ENCODE measurements at places on chromosomes 5 and 9.

DNA sequence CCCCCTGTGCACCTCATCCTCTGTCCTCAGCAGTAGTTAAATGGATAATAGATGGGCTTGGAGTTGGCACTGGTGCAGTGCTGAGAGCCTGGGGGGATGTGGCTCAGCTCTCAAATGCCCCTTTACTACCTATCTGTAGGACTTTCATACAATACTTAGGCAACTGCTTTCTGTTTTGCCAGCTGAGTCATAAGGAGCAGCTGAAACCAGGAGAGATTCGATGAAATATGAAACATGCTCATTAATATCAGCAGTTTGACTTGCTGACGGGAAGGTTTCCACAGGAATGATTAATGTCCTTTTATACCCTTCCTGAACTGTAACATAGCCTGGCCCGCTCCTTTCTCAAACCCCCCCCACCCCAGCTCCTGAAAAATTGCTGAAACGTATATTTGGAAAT lies 142.6 kb downstream of the SAXO1 start:
- DNase-seq: no peak

DNA sequence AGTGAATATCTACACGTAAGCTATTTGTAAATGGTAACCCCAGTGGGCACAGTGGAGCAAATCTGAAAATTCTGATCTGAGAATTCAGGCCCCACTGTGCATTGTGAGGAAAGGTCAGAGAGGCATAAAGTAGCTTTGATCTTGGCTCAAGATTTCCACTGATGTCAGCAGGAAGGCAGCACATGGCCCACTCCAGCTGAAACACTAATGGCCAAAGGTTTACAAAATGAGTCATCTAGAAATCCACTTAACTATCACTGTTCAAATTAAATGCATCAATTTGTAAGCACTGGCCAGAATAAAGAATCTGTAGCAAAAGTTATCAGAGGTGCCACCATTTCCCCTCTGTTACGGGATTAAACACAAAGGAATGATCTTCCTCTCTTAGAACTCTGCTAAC lies 191.6 kb downstream of the C9orf152 start:
- no peak for DNase-seq

- DNase-seq: no peak
Observed at GRCh38 chr9:89751079-89751825, 146.4 kb downstream of the GADD45G start.

- DNase-seq: no peak
Observed at GRCh38 chr5:18105449-18105848, 471.2 kb downstream of the TAF11L14 start.

- no peak for DNase-seq
Observed at GRCh38 chr5:75274486-75274885, 37.8 kb upstream of the ANKRD31 start.

- DNase-seq: no peak
Observed at GRCh38 chr9:37382161-37382981, 40.1 kb upstream of the GRHPR start.

DNA sequence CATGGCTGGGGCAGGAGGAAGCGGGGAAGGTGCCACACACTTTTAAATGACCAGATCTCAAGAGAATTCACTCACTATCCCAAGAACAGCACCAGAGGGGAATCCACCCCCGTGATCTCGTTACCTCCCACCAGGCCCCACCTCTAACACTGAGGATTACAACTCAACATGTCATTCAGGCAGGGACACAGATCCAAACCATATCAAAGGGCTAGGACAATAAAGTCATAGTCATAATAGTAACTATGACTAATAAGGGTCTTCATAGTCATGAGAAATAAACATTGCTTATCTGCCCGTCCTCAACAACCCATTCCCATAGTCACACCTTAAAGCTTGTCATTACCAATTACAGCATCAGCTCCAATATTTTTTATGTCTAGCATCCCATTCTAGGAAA lies 65.3 kb upstream of the SMC2 start:
- no peak for DNase-seq

GRCh38 chr9:133812077-133812868 lies 74.1 kb upstream of the SARDH start:
- no peak for DNase-seq

DNA sequence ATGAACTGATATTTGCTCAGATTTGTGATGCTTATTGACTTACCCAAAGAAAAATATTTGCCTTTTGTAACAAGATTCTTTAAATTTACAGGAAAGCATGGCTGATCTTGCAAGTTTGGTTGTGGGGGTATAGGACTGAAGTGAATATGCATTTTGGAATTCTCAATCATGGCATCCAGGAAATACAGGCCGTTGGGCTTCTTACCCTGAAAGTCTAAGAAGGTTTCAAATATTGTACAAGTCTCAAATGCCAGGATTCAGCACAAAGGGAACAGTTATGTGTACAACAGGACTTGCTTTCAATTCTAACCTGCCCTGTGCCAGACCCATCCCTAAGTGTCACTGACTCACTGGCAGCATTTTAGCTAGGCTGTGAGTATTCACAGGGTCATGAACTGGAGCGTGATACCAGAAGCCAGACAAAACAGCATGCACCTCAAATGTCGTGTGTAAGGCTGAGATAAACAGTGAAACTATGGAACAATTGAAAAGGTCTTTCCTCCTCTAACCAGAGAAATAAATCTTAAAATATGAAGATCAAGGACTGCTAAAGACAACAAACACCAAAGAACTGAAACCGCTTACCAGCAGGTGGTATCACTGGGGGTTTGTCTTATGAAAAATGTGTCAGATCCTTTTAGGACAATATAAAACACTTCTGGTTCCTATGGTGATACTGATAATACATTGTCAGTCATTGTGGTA lies 168.6 kb upstream of the RGMB start:
- no peak for DNase-seq

- no peak for DNase-seq
Observed at GRCh38 chr5:142584891-142585290, 101.0 kb downstream of the FGF1 start.

DNA sequence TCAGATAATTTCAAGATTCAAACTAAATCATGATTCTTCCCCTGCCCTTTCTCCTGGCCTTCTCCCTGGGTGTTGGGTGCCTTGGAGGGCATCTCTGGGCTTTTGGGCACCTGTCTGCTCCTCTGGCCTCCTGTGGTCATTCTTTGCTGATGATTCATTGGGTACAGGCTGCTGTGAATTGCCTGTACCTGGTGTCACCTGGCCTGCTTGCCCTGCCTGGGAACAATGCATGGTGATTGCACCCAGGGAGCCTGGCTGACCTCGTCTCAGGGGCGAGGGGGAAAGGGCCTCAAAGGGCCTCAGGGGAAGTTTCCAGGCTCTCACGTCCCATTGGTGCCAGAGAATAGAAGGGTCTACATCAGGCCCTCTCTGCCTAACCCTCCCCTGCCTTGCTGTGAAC lies 20.1 kb upstream of the CKMT2 start:
- no peak for DNase-seq

- DNase-seq: no peak
Observed at GRCh38 chr5:90518661-90519060, 10.7 kb downstream of the LYSMD3 start.

DNA sequence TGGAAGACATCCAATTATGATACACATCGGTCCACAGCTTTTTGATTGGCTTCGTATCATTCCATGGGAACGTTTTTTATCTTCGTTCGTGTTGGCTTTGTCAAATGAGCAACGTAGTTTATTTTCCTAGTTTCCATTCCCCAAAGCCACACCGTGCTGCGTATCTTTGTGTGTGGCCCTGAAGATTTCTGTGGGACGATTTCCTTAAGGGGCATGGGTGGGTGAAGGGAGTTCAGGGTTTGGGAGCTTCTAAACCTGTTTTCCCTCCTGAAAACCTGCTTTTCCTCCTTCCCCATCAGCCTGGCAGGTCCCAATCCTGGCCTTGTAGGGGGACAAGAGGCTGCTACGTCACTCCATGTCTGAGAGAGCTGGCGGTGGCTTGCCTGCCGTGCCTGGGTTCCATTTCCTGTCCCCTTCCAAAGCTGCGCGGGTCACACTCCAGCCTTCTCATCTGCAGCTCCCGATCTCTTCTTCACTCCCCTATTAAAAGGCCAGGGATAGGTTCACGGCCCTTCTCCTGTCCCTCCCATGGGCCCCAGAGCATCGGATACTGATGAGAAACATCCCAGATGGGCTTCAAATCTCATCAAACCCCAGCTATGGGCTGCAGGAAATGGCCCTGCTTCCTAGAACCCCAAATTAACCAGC lies 23.5 kb upstream of the ASS1 start:
- no peak for DNase-seq

DNA sequence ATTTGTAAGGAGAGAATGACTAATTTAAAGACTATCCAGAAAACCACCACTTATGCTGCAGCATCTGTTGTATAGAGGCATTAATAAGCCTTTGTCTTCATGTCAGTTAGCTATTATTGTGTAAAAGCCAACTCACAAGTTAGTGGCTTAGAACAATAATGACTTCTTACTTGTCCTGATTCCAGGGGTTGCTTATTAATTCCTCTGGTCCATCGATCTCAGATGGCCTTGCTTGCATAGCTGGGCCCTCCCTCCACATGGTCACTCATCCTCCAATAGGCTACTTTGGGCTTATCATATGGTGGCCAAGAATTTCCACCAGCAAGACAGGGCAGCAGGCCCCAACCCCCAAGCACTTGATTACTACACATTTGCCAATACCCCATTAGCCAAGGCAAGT lies 44.5 kb upstream of the STK32A start:
- DNase-seq: no peak

GRCh38 chr5:151700820-151701219 lies 14.1 kb upstream of the SPARC start:
- DNase-seq: no peak

GRCh38 chr5:109030360-109031143 lies 282.9 kb downstream of the FER start:
- DNase-seq: no peak

- DNase-seq: no peak
Observed at GRCh38 chr5:129960831-129961230, 56.6 kb downstream of the CHSY3 start.

GRCh38 chr5:3715062-3715461 lies 119.4 kb downstream of the IRX1 start:
- DNase-seq: no peak

GRCh38 chr5:166708291-166708690 lies 1583.2 kb upstream of the WWC1 start:
- no peak for DNase-seq

DNA sequence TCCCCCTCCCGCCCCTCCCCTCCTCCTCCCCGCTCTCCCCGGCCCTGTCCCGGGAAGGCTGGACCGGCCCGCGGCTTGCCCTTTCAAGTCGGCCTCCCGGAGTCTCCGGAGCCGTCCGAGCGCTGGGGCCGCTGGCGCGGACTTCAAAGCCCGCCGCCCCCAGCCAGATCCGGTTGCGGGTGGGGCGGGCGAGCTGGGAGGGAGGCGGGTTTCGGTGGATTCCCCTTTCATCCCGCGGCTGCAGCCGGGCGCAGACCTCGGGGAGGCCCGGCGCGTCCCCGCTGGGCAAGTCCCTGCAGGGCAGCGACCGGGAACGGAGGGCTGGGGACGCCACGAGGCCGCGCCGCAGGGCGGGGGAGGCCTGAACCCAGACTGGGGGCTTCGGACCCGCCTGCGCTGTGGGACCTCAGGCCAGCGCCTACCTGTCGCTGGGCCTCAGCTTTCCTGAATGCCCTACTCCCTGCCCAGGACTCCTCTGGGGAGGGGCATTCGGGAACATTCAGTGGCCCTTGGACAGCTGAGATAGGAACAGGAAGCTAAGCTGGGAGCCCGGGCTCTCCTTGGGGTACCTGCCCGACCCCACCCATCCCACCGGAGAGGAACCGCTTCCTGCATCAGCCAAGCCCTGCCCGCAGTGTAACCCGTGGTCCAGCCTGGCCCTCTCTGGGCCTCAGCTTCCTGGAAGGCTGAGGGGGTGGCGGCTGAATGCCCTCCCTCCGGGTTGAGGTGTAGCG lies 23.4 kb downstream of the C9orf50 start:
- peak; percentile 86 for DNase-seq

GRCh38 chr5:132203464-132203818 lies 24.2 kb downstream of the P4HA2 start:
- DNase-seq: no peak

DNA sequence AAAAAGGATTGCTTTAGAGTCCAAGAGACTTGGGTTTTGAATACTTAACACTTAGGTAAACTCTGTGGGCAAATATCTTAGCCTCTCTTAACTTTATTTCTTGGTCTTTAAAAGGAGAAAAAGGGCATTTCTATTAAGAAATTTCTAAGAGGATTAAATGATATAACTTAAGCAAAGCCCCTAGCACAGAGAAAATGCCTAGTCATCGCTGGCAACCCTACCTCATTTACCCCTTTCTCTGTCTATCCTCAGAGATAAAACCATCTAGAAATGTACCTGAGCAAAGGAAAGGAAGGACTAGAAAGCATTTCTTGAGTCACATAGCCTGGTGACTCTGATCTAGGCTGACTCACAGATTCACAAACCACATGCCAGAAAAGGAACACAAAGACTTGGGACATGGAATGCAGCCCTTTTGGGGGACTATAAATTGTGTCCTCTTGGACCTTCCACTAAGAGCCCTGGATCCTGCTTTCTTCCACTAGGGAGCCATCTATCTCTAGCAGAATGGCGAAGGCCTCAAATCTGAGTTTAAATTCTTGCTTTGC lies 120.6 kb downstream of the FOXD1 start:
- no peak for DNase-seq

GRCh38 chr9:130240410-130241197 lies 25.0 kb upstream of the HMCN2 start:
- peak; percentile 82 for DNase-seq

DNA sequence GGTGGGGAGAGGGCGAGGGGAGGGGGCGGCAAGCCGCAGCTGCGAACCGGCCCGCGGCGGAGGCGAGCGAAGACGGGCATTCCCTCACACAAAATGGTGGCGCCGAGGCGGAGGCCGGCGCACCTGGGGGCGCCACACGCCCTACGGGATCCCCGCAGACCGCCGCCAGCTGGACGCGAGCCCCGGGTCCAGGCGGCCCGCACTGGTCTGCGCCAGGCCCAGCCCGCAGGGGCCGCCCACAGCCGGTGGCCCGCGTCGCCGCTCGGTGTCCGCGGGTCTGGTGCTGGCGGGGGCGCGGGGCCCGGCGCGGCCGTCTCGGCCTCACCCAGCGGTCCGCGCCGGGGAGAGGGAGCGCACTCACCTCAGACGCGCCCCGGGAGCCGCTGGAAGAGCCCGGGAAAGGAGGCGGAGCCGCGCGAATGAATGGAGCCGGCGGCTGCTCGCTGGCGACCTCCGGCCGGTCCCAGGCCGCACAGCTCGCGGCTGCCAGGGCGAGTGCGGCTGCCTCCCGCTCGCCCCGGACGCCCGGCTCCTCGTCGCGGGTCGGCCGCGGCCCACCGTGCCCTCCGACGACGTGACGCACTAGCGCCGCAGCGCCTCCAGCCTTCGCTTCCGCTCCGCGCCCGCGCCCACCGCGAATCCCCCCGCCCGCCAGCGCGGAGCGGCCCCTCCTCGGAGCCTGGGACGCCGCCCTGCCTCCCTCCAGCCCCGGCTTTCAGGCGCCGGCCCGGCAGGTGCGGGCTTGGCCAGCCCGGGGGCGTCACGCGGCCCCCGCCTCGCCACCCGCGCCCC lies at the start of gene FAM169A:
Gene FAM169A (minus strand): TSS at position 584 of the 792 bp plus-strand sequence. CDS start 24,711 bp downstream, outside the sequence.
- no peak for DNase-seq

- no peak for DNase-seq
Observed at GRCh38 chr5:87151547-87151946, 116.1 kb upstream of the RASA1 start.

All from sigmoid colon (tissue), 7 donors.